ENCODE measurements at places on chromosomes 2 and 18. TPM values are rescaled to one million over a fixed set of nuclear protein-coding genes. Genes with fewer than 3 reads are reported as not detected.

CD226 gene
- total RNA-seq: 86.5 TPM

FSHR gene
- total RNA-seq: not detected

RAB6C gene
- total RNA-seq: not detected

MALL gene
- not detected for total RNA-seq

HADHA gene
- total RNA-seq: 85.0 TPM

RSAD2 gene
- total RNA-seq: 2.7 TPM

FBXO36 gene
- 0.91 TPM for total RNA-seq

DLGAP1 gene
- not detected for total RNA-seq

SPP2 gene
- not detected for total RNA-seq

SEMA4F gene
- 4.8 TPM for total RNA-seq

CD302 gene
- total RNA-seq: 0.20 TPM

MAL gene
- total RNA-seq: 26.3 TPM

SPDYA gene
- total RNA-seq: 2.0 TPM

IL1R2 gene
- total RNA-seq: 11.8 TPM

ARHGAP15 gene
- 103 TPM for total RNA-seq

KDM3A gene
- total RNA-seq: 108 TPM

All from activated naive CD4-positive, alpha-beta T cell treated with anti-CD3 and anti-CD28 coated beads, Interleukin-2, amount 50 U/mL, for 72 hours (primary cell).